Brain microvascular endothelial cell (primary cell): ENCODE measurements at places on chromosomes 7 and 10.

GRCh38 chr7:95897557-95898251, 125.3 kb downstream of the DYNC1I1 start:
- DNase-seq, result no peak

DNA sequence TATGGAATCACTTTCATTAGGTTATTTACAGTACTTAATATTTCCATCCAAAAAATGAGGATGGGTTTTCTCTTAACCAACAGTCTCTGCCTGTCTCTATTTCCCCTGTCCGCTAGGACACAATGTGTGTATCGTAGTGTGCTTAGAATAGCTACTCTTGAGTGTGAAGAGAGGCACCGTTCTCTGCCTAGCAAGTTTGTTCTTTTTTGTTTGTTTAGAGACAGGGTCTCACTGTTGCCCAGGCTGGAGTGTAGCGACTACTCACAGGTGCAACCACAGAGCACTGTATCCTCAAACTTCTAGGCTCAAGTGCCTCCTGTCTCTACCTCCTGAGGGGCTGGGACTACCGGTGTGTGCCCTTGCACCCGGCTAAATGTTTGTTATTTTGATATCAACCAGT, 121.9 kb downstream of the ANK3 start:
- no peak for DNase-seq

DNA sequence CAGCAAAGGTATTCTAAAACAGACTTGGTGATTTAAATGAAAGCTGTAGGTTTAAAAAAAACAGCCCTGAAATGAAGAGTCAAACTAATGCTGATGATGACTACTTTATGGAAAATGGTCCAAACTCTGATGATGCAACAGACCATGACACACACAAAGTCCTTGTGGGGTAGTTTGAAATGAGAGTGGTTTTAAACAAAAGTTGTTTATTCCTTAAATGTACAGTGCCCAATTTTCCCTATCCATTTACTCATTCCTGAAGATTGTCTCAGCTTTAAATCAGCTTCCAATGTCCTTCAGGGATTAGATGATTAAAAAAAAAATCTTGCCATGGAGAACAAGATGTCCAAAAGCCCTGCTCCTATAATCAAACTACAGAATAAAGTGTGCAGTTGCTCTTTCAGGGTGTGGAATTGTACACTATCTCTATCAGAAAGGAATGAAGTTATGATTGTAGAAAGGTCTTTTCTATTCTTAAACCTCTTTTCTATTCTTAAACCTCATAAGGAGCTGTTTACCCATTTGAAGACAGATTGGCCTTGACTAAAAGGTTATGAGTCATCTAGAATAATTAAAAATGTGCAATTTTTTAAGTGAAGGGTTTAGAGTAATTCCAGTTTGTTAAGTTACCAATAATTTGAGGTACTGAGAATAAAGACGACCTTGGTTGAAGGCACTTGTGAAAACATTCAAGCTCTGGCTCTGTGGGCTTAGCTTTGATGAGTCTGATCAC, 70.2 kb upstream of the ITGA8 start:
- DNase-seq, result peak; percentile 36

GRCh38 chr10:63553031-63553430, 31.8 kb downstream of the REEP3 start:
- peak; percentile 75 for DNase-seq

GRCh38 chr10:34491678-34492077, 323.4 kb downstream of the PARD3 start:
- peak; percentile 16 for DNase-seq

DNA sequence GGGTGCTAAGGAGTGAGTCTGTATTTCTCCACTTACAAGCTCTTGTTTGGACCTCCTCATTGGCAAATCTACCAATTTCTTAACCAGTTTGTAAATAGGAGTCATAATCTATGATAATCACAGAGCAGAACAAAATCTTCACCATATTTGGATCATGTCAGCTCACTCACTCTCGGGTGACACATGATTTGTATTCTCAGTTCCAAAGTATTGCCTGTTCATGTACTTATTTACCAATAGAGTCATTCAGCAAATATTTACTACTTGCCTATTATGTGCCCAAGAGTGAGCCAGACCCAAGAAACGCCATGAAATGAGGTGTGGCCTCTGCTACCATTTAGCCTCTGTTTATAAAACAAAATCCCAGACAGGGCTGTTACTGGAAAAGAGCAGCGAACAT, 114.8 kb downstream of the TSPAN12 start:
- DNase-seq, result no peak

DNA sequence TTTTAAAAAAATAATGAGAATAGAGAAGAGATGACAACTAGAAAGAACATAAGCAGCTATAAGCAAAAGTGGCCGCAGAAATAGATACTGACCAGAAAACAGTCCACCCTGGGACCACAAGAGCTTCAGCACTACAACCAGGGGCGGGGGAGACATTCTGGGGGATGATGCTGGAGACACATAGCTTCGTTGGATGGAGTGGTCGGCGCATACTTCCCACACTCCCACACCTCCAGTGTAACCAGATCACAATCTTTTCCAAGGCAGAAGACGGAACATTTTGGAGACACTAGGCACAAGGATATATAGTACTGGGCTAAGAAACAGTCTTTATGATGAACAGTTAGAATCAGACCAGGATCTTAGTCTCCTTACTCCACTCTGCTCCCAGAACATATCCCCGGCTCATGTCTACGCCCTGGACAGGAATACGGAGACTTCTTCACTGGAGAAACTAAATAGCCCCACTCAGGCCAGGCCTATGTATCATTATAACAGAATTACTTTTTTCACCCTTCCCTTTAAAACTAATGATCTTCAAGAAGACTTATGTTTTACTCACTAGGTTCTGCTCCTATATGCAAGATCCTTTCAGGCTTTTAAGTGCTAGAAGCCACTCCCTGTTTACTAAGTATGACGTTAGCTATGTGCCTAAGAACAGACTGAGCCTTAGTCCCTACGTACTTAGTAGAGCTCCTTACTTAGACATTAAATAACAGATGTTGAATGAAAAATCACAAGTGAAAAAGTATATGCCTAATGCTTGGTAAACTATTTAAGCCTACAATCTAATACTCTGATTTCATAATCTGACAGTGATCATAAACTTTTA, 169.6 kb downstream of the SRPK2 start:
- no peak for DNase-seq

- no peak for DNase-seq
Observed at GRCh38 chr10:33208166-33208565, 126.3 kb downstream of the NRP1 start.

- DNase-seq, result no peak
Observed at GRCh38 chr10:104054430-104054829, 31.2 kb downstream of the COL17A1 start.

GRCh38 chr10:30878920-30879319, 152.7 kb downstream of the ZNF438 start:
- no peak for DNase-seq

GRCh38 chr7:143331179-143331801, 15.4 kb downstream of the CLCN1 start:
- DNase-seq, result peak; percentile 88

- DNase-seq, result no peak
Observed at GRCh38 chr10:52135101-52135500, 179.0 kb upstream of the DKK1 start.

DNA sequence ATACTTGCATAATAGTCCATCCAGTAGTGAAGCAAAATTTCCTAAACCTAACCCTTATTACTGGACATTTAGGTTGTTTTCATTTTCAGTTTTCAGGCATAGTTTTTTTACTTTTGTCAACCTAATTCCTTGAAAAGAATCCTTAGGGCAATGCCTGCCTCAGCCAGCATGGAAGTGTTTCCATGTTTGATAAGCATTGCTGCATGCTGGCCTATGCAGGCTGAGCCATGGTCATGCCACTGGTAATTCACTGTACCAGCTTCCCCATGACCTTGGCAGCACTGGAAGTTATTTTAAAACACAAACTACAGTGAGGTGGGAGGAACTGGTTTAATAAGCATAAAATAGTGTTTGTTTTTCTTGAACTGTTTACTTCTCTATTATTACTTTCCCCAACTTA, 27.8 kb upstream of the PLCE1 start:
- DNase-seq, result no peak

GRCh38 chr7:25643286-25643685, 415.0 kb upstream of the NPVF start:
- DNase-seq, result no peak
